Tibial artery (tissue), 4 donors: ENCODE measurements at places on chromosomes 12 and 14.
A peak's percentile ranks its signal among the peaks of the same experiment; 100 is the strongest.

DNA sequence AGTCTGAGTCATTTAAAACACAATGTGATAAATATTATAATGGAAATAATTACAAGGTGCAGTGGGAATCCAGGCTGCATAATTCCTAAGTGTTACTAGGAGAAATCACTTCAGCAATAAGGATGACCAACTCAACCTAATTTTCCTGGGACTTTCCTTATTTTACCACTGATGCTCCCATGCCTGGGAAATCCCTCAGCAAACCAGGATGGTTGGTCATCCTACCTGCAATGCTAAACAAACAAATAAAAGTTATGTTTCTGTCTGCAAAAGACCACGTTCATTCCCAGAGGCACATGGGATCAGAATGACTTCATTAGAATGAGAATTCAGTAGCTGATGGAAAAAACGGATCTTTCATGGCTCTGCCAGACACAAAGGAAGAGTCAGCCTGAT, 130.8 kb upstream of the RAP1B start:
- DNase-seq = no peak

- peak; percentile 89 for DNase-seq
These were observed 15.6 kb upstream of the LRTM2 start for GRCh38 chr12:1804545-1805332.

- no peak for DNase-seq
These were observed 188.7 kb downstream of the TTC8 start for GRCh38 chr14:89013098-89013504.

GRCh38 chr12:49945394-49946080, 5.0 kb upstream of the AQP2 start:
- peak; percentile 69 for DNase-seq

DNA sequence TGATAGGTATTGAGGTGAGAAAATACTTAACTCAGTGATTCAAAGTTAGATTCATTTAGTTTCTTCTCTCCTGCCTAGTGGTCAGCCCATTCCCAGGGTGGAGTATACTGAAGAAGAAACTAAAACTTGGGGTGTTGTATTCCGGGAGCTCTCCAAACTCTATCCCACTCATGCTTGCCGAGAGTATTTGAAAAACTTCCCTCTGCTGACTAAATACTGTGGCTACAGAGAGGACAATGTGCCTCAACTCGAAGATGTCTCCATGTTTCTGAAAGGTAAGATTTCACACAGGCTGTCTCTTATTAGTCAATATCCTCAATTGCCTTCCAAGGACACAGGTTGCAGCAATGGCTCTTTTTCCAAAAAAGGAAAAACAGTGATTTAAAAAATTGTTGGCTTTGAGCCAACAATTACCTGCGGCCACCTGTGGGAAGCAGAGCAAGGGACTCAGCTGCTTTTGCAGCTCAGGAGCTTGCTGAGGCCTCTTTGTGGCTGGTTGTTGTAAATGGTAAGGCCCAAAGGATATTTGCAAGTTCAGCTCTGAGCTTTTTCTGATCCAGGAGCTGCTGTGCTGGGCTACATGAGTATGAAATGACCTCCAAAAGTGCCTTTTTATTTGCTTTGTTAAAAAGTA, 33.9 kb downstream of the TPH2 start:
- DNase-seq = no peak

DNA sequence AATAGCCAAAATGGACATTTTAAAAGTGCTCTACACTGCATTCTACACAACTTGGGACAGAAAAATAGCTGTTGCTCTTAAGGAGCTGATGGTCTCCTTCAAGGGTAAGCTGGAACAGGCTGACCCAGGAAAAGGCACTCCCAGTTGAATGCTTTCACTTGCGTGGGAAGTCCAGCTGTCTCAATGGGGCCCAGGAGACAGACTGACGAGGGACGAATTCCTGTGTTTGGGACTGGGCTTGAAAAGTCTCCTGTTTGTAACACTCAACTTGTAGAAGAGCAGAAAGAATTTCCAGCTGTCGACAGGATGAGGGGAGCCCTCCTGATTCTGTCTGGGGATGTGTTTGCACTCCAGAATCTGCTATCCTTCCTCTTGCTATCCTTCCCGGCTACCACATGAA, 180.8 kb downstream of the ZFP36L1 start:
- DNase-seq = peak; percentile 66
